Dermis microvascular lymphatic vessel endothelial cell (primary cell): ENCODE measurements at places on chromosomes 5 and 9. TPM values are rescaled to one million over a fixed set of nuclear protein-coding genes. Genes with fewer than 3 reads are reported as not detected.

DNA sequence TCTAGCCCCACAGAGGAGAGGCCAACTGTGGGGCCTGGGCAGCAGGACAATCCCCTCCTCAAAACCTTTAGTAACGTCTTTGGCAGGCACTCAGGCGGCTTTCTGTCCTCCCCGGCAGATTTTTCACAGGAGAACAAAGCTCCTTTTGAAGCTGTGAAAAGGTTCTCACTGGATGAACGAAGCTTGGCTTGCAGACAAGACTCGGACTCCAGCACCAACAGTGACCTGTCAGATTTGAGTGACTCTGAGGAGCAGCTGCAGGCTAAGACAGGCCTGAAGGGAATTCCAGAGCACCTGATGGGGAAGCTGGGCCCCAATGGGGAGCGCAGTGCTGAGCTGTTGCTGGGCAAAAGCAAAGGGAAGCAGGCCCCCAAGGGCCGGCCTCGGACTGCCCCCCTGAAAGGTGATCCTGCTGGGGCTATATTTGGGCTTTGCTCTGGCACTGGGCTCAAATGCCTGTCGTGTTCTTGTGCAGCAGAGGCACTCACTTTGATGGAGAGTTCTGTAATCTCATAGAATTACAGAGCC, 39.4 kb downstream of the KDM3B start:
- DNase-seq: no peak

DNA sequence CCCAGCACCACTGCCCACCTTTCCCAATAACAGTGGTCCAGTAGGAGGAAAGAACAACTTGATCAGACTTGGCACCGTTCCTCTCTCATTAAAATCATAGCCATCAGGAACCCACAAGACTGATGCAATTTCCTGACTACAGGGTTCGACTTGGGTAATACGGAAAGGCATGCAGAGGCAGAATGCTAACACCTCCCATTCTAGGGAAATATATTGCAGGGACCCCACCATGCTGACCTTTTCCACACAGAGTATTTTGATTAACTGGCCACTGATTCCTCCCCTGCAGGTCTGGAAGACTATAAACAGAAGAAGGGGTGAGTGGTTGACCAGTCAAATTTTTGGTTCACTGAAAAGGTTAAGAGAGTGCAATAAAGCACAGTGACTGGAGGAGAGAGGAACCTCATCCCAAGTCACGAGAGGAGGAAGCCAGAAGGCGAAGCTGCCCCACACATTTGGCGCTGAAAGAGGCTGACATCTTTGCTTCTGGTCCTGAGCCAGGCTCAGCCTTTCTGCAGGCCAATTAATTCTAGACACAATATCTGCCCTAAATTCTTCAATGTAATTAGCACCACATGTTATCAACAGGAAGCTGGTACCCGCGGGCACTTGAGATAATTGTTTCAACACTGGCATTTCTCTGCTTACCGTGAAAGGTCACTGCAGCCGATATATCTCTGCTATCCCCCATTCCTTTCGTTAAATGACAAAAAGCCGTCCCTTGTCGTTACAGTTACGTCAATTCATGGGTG, 64.7 kb upstream of the SPOCK1 start:
- DNase-seq: peak; percentile 84

DNA sequence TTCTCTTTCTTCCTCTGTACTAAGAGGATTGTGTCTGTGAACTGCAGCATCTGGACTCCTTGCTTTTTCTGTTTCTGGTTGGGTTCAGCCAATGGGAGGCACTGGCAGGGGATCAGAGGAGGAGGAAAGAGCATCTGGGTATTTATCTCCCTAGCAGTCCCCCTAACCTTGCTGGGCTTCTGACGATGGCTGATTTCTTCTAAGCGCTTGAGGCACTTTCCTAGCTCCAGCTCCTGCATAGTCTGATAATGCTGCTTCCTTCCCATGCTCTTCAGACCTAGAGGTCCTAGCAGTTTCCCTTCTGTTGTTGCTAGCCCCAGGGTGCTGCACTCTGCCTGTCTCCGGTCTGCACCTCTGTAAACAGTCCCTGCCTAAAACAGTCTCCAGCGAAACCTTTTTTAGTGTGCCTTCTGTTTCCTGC, 225.1 kb downstream of the PDZD2 start:
- DNase-seq: no peak

DNA sequence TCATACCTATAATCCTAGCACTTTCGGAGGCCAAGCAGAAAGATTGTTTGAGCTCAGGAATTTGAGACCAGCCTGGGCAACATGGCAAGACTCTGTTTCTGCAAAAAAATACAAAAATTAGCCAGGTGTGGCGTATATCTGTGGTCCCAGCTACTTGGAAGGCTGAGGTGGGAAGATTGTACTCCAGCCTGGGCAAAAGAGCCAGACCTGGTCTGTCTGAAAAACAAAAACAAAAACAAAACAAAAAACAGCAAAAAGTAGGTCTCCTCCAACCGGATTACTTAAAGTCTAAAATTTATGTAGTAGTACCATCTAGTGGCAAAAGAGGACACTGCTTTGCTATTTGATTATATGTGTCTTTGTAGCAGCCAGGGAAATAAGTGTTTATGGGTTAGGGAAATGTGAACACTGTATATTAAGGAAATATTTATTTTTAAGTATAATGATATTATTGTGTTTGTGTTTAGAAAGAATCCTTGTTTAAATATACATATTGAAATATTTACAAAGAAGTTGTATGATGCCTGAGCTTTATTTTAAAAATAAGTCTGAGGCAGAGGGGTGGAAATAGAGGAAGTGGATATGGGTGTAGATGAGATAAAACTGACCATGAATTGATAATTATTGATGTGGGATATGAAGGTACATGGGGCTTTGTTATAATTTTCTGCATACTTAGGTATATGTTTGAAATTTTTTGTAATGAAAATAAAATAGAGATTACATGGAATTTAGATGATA, 20.0 kb downstream of the APC start:
- DNase-seq: peak; percentile 70

DNA sequence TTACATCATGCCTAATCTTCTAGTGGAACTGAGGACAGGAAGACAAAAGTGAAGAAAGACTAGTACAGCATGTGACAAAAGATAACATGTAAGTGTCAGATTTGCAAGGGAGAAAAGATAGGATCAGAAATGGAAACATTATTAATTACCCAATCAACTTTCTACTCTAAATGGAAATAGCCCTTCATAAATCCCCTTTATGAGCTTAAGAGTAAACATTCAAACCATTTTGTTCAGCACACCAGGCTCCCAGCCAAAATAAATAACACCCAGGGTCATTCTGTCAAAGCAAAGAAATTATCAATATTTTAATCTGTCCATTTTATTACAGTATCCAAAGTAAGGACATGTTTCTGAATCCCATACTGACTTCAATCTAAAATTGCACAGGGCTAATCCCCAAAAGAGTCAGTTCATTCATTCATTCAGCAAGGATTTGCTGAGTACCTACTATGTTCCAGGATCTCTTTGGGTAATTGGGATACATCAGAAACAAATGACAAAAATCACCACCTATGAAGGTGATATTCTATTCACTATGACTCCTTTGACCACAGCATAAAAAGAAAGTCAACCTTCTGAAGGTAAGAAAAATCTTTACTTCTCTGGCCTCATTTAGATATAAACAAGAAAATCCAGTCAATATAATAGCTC, 5.3 kb downstream of the PRELID2 start:
- peak; percentile 68 for DNase-seq

- DNase-seq: no peak
Observed at GRCh38 chr9:72443855-72444254, 77.6 kb upstream of the TMC1 start.

DNA sequence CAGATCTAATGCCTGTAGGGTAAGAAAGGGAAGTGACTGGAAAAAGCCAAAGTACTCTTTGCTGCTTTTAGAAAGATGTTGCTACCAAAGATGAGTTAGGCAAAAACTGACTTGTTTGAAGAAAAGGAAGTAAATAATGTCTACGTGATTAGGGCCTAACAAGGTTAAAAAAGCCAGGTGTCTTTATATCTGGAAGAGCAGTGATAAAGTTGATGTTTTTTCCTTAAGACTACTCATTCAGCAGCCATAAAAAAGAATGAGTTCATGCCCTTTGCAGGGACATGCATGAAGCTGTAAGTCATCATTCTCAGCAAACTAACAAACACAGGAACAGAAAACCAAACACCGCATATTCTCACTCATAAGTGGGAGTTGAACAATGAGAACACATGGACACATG, 13.5 kb upstream of the AMACR start:
- DNase-seq: no peak

GRCh38 chr5:170223360-170223759, 9.4 kb upstream of the C5orf58 start:
- DNase-seq: no peak

DNA sequence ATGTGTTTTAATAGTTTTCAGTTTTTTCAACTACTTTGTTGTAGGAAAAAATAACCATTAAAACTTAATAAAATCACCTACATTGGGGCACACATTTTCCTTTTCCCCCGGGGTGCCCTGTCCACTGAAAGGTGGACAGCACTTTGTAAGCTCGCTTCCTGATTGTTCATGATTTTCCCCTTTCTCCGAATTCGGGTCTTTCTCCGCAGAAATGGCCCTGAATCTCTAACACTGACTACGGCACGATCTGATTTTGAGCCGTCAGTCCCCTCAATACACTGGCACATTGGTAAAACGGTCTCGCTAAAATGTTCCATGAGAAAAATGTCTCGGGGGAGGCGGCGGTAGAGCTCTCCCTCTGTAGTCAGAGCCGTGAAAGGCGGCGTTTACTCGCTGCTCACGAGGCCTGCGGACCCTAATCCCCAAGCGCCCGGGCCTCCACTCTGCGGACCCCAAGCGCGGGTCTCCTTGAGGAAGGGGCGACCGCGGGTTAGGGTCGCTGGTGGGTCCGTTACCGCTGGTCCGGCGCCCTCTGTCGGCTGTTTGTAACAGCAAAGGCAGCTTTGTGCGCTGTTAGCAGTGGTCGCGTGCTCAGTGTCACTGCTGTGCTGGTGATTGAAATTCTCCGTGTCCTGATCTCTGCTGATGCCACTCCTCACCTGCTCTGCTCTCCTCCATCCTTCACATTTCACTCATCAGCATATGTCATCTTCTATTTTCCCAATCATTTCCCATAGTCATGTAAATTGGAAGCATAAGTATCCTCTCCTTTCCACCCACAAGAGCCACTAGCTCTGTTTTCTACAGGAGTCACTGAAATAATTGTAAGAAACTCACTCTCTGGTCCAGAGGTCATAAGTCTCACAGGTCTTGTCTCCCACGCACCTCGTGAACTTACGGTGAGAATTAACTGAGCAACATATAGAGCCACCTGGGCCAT, 10.8 kb upstream of the IFNA2 start:
- DNase-seq: peak; percentile 44

- DNase-seq: no peak
Observed at GRCh38 chr5:5188376-5189050, 48.4 kb downstream of the ADAMTS16 start.

DNA sequence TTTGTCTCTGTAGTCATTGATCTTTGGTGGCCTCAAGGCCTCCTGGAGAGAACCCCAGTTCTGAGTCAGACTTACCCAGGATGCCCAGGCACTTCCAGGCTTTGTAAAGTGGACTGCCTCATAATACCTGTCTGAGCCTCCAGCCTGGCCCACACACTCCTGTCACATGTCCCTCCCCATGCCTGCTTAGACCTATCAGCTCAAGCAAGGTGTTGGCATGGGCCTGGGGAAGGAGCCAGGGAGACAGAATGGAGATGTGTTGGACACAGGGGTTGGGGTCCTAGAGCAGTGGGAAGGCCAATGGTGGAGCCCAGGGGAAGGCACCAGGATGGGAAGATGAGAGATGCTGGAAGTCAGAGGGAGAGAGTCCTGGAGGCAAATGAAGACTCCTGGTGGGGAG, 136.2 kb downstream of the CFAP90 start:
- DNase-seq: no peak

DNA sequence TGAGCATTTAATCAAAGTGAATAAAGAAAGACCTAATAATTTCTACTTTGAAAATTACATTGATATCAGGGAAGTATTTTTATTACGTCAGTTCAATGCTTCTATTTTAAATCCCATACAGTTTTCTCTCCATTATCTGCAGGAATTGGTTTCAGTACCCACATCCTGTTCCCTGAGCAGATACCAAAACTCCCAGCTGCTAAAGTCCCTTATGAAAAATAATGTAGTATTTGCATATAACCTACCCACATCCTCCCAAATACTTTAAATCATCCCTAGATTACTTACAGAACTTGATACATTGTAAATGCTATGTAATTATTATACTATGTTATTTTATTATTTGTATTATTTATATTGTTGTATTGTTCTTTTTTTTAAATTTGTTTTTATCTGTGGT, 125.4 kb upstream of the MINAR2 start:
- no peak for DNase-seq

DNA sequence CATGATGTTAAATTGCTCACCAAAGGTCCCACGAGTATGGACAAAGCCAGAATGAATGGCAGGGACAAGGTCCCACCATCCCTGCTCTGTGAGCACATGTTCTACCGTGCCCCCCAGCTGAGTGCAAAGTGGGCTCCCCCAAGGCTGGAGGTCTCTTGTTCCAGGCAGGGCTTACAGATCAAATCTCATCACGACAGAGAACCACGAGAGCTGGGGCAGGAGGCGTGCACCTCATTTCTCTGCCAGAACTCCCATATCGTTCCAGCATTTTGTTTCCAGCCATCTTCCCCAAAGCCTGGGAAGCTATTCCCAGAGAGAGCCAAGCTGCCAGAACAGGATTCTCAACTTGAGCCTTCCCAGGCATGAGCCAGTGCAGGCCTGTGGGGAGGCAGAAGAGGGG, 108.5 kb downstream of the ZNF354C start:
- DNase-seq: no peak

GRCh38 chr5:102782217-102782872, 27.2 kb downstream of the PAM start:
- DNase-seq: no peak

GRCh38 chr5:163312598-163312997, 124.8 kb upstream of the CCNG1 start:
- DNase-seq: no peak

DNA sequence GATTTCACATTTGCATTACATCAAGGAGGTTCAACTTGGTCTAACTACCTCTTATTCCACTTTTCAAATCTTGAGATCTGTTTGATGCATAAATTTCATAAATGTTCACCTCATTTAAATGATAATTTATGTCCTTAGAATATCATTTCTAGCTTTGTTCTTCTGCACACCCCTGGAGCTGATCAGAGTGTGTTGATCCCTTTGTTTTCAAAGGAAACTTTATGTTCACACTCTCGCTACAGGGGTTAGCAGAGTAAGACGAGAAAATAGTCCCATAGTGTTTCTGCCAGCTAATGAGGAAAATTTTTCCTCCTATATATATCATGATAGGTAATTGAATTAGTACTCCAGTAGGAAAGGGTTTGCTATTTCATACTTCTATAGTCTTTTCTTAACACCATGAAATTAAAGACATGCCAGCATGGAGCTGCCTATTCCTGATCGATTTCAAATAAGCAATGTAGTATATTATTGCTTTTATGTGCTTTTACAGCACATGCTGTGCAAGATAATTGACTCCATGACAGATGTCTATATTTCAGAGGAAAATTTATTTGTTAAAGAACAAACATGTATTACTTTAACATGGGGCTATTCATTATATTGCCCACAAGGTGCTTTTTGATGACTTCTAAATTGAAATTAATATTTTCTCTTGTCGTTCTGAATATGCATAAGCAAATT, 4.8 kb upstream of the PAM start:
- no peak for DNase-seq

GRCh38 chr5:72633649-72634048, 126.4 kb upstream of the ZNF366 start:
- no peak for DNase-seq

The OR13F1 gene
- not detected in 2 replicates for total RNA-seq

The SIGMAR1 gene
- 34.9 and 48.4 TPM in 2 replicates for total RNA-seq

The OR1J2 gene
- not detected in 2 replicates for total RNA-seq

The SHC3 gene
- total RNA-seq: 0.13 and 0.25 TPM in 2 replicates

The TRIP13 gene
- total RNA-seq: 8.7 and 19.4 TPM in 2 replicates

The ARHGEF28 gene
- total RNA-seq: 50.7 and 62.7 TPM in 2 replicates
